ENCODE measurements at places on chromosomes 16 and 17. TPM values are rescaled to one million over a fixed set of nuclear protein-coding genes. Genes with fewer than 3 reads are reported as not detected.

- peak; percentile 78 for DNase-seq
These were observed at the start of gene SEZ6L2 for GRCh38 chr16:29899516-29900101. TSS of gene SEZ6L2 (minus strand) at chr16:29899550. CDS start at chr16:29899019, 531 bp downstream.

DNA sequence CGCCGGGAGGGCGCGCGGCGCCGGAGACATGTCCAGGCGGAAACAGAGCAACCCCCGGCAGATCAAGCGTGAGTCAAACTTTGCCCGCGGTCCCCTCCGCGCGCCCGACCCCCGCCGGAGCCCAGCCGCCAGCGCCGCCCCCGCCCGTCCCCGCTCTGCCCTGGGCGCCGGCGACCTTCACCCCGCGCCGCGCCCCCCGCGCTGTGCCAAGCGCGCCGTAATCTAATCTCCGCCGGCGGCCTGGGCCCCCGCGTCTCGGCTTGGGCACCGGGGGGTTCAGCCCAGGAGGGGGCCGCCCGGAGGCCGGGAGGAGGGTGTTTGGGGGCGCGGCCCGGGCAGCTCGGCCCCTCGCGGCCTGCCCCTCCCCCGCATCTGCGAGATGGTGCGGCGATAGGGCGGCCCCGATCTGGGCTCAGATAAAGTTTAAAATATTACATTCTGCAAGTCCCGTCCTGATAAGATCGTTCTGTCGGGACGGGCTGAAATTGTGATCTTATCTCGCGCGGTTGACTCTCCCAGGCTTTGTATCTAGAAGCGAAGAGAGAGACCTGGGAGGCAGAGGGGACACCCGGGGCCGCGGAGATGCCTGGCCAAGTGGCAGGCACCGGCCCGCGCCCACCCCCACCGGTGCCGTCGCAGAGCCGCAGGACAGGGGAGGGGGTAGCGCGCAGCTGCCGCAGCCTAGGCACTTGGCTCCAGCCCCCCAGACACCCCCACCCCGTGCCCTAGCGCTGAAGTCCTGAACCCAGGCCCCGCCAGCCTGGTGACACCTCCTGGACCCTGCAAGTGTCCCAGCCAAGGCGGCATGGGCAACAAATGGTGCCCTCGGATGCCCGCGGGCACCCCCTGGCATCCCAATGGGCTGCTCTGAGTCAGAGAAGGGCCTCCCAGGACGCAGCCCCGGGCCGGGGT, 787 bp downstream of the ZFPM1 start:
- no peak for DNase-seq

SYT17 gene
- 6.0 TPM for polyA plus RNA-seq

DNA sequence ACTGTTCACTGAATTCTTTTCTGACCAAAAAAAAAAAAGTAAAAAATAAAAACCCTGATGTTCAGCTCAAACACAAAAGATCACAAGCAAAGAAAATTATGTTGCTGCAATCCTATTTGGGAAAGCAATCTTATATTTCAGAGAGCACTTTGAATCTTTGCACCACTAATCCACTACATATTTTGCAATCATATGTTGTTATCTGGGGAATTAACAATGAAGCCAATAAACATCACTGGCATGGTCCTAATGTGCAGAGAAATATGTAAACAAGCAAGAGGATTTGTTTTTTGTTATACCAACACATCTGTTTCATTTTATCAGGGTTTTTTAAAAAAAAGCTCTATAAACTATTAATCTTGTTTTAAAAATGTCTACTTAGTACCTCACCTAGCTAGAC, 84.1 kb downstream of the TOX3 start:
- DNase-seq, result no peak

TBC1D3B gene
- polyA plus RNA-seq, result 10.9 TPM

DNA sequence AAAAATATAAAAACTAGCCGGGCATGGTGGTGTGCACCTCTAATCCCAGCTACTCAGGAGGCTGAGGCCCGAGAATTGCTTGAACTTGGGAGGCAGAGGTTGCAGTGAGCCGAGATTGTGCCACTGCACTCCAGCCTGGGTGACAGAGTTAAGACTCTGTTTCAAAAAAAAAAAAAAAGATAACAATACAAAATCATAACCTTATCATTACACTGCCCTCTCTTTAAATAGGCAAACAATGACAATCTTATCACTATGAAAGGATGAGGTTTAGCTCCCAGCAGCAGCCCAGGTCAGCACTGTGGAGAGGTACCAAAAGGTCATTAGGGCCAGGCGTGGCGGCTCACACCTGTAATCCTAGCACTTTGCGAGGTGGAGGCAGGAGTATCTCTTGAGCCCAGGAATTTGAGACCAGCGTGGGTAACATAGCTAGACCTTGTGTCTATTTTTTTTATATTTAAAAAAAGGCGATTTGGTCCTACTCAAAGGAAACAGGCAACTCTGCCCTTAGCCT, 3.5 kb upstream of the DPEP2NB start:
- no peak for DNase-seq

- no peak for DNase-seq
These were observed 180.8 kb downstream of the SPECC1 start for GRCh38 chr17:20189979-20190378.

- peak; percentile 23 for DNase-seq
These were observed 825 bp downstream of the BLMH start for GRCh38 chr17:30290696-30291542.

DNA sequence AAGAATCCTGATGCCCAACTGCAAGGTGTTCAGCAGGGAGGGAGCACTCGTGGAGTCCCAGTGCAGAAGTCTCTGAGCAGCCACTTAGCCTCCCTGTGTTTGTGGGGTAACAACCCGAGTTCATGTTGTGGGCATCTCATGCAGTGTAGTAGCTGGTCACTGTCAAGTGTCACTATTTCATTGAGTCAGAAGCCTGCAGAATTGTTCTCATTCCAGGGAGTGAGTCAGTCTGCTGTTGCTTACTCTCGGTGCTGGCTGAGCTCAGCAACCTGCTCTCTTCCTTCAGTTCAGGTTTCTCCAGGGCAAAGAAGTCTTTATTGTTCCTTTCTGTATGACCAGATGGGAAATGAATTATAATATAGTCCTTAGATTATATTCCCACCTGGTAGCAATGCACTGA, 24.1 kb downstream of the HMOX2 start:
- DNase-seq, result no peak

DNA sequence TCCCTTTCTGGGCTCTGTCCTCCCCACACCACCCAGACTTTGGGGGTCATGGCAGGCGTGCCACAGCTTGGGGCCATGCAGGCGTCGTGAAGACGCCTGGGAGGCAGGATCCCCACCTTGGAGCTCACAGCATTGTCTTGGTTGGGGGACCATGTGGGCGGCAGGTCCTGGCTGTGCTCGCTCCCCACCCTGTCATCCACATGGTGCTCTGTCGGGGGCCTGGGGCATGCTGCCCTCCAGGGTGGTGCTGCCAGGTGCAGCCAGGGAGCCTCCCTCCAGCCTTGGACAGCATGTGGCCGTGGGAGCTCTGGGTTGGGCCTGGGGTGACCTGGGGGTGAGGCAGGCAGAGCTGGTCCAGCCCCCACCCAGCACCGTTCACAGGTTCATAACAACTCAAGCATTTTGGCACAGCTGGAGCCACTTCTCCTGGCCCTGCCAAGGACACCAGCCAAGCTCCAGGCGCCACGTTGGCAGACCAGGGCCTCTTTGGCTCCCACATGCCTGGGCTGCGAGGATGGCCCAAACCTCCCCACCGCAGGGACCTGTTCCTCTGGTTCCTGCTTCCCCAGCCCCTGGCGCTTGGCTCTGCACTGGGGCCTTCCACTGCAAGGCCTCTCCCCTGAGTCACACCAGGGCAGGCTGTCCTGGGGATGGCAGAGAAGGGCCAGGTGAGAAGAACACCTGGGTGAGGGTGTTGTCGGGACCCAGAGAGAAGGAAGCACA, 15.1 kb upstream of the ATP6V0C start:
- no peak for DNase-seq

GRCh38 chr16:30087181-30087898, 4.4 kb downstream of the TBX6 start:
- DNase-seq, result no peak

TOM1L1 gene
- 7.7 TPM for polyA plus RNA-seq

WNT9B gene
- 0.08 TPM for polyA plus RNA-seq

- DNase-seq, result no peak
These were observed 298.0 kb downstream of the MAP2K4 start for GRCh38 chr17:12318571-12319266.

DNA sequence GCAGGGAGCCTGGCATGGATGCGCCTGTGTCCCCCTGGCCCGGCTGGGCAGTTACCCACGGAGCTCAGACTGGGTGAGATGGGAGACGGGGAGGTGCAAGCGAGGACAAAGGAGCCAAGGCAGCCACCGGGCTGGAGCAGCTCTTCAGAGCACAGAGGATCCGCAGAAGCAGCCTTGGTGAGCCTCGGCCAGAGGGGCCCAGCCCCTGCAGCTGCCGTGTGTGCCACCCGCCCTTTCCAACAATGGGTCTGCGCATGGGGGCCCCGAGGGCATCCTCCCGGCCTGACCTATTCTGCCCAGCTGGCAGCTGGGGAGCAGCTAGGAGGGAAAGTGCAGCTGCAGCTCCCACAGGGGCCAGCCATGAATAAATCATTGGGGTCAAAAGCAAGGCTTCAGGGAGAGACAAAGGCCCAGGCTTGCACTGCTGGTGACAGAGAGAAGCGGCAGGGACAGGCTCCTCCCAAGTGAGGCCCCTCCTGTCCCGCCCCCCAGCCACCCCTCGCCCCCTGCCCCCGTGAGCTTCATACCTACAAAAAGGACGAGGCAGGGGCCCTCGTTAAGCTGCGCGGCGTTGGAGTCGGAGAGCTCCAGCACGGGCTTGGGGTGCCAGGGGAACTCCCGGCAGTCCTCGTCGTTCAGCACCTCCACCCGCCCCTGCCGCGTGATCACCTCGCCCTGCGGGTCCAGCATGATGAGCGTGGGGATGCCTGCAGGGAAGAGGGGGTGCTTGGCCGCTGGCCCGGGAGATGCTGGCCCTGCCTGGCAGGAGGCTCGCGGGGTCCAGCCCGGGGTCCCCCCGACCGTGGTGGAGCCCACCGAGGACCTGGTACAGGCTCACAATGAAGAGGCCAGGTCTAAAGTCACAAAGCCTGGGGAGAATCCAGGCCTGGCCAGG, 22.6 kb downstream of the MRM3 start:
- no peak for DNase-seq

KRTAP4-5 gene
- not detected for polyA plus RNA-seq

MPV17L gene
- polyA plus RNA-seq, result 4.6 TPM

PAM16 gene
- 28.9 TPM for polyA plus RNA-seq

DNA sequence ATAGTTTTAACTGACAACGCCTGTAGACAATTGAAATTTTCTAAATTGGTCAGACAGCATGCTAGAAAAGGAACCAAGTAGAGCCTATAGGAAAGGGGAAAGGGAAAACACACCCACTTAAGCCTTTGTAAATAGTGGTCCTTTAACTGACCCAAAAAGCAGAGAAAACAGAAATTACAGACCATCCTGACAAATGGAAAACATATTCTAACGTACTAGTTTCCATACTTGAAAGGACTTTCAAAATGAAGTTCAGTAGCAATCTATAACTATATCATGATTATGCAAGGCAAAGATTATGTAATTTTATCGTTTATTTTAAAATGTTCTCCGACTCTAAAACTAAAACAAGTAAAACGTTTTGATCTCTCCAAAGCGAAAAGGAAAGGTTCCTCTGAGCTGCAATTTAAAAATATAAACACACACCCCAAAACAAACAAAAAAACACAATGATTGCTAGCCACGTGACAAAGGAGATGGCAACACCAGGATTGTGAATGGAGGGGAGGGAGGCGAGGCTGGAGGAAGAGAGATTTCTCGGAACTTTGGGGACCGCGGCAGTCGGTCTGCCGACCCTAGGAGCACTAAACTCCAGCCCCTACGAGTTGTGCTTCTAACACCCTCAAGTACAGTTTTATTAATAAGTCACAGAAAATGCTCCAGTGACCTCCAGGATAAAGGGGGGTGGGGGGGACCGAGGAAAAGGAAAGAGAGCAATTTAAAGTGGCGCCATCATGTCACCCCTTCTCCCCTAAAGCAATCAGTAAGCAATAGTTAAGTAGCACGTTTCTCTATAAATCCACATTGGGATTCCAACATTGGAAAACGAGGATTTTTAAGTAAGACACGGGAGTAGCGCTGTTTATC, 1.7 kb downstream of the KANSL1 start:
- DNase-seq, result peak; percentile 58

DNA sequence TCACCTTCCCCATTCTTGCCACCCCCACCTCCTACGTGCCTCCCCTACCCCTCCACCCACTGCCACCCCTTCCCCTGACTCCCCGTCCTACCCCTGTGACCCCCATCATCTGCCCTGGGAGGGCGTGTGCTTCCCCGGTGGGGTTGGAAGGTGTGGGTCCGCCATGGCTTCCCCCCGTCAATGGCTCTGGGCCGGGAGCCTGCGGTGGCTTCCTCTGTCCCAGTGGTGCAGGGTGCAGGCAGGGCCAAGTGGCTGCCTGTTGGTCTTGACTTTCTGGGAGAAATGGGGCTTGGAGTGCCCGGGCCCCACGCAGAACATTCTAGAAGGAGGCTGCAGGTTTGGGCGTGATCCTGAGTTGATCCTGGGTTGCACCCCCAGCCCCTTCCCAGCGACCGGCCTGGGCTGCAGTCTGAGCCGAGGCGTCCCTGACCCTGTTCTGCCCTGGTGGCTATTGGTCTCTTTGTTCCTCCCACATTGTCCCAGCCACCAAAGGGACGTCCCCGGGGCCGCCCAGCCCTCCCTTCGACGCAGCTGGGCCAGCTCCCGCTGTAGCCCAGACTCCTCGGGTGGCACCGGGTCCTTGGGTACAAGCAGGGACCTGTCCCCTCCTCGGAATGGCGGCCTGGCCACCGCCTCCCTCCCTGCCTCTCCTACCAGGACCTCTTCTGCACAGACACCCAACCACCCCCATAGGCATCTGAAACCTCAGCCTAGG, 25.7 kb downstream of the GSE1 start:
- no peak for DNase-seq
